ENCODE measurements at places on chromosomes 1 and 21.
A peak's percentile ranks its signal among the peaks of the same experiment; 100 is the strongest.

DNA sequence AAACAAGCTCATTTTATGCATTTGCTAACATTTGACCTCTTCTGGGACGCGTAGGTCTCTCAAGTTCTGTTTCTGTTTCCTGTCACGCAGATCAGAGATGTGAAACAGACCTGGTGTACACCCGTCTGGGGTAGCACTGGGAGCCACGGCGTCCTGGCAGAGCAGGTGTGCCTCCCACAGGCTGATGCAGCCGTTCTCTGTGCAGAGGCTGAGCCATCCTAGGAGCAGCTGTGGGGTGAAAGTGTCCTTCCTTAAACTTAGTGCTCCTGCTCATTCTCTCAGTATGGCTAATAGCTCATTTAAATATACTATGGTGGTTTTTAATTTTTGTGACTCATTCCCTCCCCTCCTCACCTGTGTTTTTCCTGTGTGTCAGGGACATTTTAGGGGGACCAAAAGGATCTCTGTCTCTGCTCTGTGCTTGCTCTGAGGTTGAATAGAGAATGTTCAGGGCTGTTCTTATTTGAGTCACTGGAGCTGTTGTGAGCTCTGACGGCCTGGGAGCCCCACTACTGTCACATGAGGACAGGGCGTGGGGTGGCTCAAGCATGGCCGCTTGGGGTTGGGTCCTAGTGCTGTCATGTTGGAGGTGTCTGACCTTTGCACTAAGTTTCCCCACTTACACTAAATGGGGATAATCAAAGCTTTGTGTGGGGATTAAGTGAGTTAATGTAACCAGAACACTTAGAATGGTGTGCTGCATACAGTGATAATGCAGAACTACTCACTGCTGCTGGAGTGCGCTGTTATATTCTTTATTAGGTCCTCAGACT, 43.0 kb downstream of the GALNT2 start:
- DNase-seq, result peak; percentile 33

- DNase-seq, result no peak
Measured at GRCh38 chr21:15751546-15751945, 21.8 kb downstream of the USP25 start.

GRCh38 chr1:69491416-69491815, 76.3 kb upstream of the LRRC7 start:
- DNase-seq, result no peak

DNA sequence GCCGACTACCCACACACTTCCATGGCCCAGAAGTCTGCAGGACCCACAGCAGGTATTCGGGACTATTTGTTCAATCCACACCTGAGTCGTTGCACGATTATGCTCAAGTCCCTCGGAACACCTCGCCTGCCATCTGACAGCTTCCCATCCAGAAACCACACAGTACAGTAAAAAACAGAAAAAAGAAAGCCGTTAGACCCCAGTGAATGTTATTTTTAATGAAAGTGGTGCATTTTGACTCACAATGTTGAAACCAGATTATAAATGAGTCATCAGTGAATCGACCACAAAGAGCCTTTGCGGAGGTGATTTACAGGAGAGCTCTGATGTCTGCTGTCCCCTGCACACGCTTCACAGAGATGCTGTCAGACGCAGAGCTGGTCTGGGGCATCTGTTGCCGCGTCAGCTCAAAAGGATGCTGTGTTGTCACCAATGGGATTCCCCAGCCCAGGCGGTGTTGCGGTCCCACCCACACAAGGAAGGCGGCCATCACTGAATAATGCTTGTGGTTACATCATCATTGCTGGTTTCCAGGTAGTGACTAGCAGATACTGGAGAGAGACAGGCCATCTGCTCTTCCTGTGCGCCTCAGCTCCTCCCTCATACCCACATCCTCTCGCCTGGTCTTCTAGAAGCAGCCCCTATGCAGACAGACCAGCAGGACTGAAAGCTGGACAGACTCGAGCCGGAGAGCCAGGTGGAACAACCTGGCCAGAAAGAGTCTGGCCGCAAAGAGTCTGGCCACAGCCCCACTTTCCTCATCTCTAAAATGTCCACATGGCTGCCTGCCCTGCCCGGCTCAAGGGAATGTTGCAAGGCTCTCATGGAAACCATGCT, 116.8 kb downstream of the TOMM20 start:
- DNase-seq, result peak; percentile 96

- peak; percentile 4 for DNase-seq
Measured at GRCh38 chr1:107649023-107649422, 316.0 kb downstream of the VAV3 start.

Data from CD4-positive, alpha-beta T cell treated with Interleukin-12 subunit alpha and Interleukin-12 subunit beta, for 1 hour (primary cell).